Activated CD4-positive, alpha-beta T cell treated with anti-CD3 and anti-CD28 coated beads, Interleukin-2, amount 10 ng/mL, durations not matched to agents 7 days and 5 days (primary cell): ENCODE measurements at places on chromosomes 16 and 17. TPM values are rescaled to one million over a fixed set of nuclear protein-coding genes. Genes with fewer than 3 reads are reported as not detected.

Gene SCARF1
- total RNA-seq, result 0.87 TPM

Gene SALL1
- total RNA-seq, result not detected

Gene CNTNAP1
- total RNA-seq, result 0.81 TPM

Gene HEXIM1
- 30.5 TPM for total RNA-seq

Gene KRTAP2-3
- total RNA-seq, result not detected

GRCh38 chr16:11340710-11341109, 4.5 kb upstream of the RMI2 start:
- no peak overlapping the region for H3K4me3 ChIP-seq
- H3K4me1 ChIP-seq, result peaks cover 32% of the 10 kb centered on the region
- H3K27ac ChIP-seq, result no peak overlapping the region
- DNase-seq, result no peak
- no peaks in the 10 kb centered on the region for H3K27me3 ChIP-seq

GRCh38 chr17:9644910-9645751, at the start of gene USP43:
Gene USP43, plus strand, starts transcription at chr17:9645517. Its CDS starts 116 bp downstream, at chr17:9645633.
- H3K4me3 ChIP-seq, result peak within 1 kb of the TSS; percentile 65
- peaks cover 20% of the 10 kb centered on the region for H3K4me1 ChIP-seq
- peak within 1 kb of the TSS; percentile 52 for H3K27ac ChIP-seq
- peaks cover 53% of the 10 kb centered on the region for H3K27me3 ChIP-seq
- no peaks in the 10 kb centered on the region for H3K36me3 ChIP-seq
- peak; percentile 19 for DNase-seq

DNA sequence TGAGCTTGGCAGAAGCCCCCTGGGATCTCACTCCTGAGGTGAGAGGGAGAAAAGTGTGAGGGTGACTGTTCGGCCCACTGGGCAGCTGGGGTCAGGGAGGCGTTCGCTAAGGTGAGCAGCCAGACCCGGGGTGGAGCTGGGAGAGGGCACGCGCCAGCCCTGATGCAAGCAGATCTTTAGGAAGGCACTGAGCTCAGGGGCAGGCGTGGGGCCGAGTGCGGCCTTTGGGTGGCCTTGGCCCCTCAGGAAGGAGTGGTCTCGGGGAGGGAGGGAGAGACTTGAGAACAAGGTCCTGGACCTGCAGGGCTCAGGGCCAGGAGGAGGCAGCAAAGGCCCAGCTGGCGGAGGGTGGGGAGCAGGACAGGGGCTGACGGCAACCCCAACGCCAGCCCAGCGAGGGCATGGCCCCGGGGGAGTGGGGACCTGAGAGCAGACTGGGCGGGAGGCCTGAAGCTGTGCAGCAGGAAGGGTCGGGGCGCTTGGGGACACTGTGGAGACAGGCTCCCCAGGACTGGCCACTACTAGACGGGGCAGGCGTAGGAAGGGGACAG, 14.5 kb upstream of the WDR45B start:
- no peak overlapping the region for H3K4me3 ChIP-seq
- no peak for DNase-seq
- no peaks in the 10 kb centered on the region for H3K27me3 ChIP-seq
- no peaks in the 10 kb centered on the region for H3K4me1 ChIP-seq
- H3K27ac ChIP-seq, result no peak overlapping the region

DNA sequence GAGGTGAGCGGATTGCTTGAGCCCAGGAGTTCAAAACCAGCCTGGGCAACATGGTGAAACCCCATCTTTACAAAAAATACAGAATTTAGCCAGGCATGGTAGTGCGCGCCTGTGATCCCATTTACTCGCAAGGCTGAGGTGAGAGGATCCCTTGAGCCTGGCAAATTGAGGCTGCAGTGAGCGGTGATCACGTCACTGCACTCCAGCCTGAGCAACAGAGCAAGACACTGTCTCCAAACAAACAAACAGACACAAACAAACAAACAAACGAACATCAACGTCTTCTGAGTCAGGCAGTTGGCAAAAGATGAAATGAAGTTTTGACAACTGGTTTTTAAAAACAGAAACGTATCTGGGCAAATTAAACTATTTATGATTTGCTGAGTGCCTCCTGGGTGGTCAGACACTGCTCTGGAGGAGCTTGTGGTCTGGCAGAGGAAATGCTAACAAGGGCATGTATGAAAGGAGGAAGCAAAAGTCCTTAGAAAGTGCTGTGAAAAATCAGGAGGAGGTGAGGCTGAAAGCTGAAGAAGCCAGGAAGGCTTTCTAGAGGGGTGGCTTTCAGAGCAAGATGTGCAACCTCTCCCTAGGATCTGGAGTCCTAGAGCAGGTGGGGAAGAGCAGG, 10.2 kb upstream of the KRT20 start:
- H3K4me1 ChIP-seq, result no peaks in the 10 kb centered on the region
- H3K36me3 ChIP-seq, result no peaks in the 10 kb centered on the region
- no peak overlapping the region for H3K4me3 ChIP-seq
- H3K27me3 ChIP-seq, result peaks cover 20% of the 10 kb centered on the region

DNA sequence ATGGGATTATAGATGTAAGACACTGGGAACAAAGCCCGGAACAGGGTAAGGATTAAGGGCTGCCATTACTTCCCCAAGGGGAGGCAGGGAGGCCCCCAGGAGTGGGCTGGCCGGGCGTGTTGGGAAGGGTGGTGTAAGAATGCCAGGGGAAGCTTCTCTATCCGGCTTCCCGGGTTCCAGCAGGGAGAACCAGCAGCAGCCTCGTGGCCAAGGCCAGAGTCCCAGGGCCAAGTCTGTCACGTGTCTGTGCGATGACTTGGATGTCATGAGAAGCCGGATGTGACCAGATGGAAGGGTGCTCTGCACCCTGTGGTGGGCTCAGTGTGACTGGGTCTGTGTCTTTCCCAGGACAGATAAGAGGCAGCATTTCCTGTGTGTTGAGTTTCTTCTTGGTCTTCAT, 52.1 kb downstream of the SCNN1B start:
- H3K4me3 ChIP-seq, result no peak overlapping the region
- no peak overlapping the region for H3K27ac ChIP-seq
- H3K4me1 ChIP-seq, result no peaks in the 10 kb centered on the region
- no peaks in the 10 kb centered on the region for H3K27me3 ChIP-seq
- H3K36me3 ChIP-seq, result no peaks in the 10 kb centered on the region

- no peaks in the 10 kb centered on the region for H3K36me3 ChIP-seq
- DNase-seq, result no peak
- H3K4me1 ChIP-seq, result no peaks in the 10 kb centered on the region
- no peak overlapping the region for H3K27ac ChIP-seq
Observed at GRCh38 chr16:49341706-49342105, 31.9 kb upstream of the C16orf78 start.

DNA sequence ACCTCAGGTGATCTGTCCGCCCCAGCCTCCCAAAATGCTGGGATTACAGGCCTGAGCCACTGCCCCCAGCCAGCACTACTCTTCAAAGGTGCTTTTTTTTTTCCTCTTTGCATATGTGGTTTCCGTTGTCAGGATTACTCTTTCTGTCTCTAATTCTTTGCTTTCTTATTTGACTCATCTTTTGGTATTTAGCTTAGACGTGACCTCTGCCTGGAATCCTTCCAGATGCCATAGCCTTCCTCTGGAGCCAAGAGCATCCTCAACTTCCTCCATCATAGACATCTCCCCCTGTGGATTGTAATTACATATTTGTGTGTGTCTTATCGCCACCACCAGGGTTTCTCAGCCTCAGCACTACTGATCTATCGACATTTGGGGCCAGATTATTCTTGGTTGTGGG, 84.4 kb upstream of the XYLT1 start:
- H3K27ac ChIP-seq, result no peak overlapping the region
- no peak overlapping the region for H3K4me3 ChIP-seq
- peaks cover 2% of the 10 kb centered on the region for H3K4me1 ChIP-seq
- DNase-seq, result no peak
- H3K27me3 ChIP-seq, result peaks cover 7% of the 10 kb centered on the region

GRCh38 chr17:40637931-40638330, 9.7 kb downstream of the SMARCE1 start:
- H3K36me3 ChIP-seq, result peaks cover 65% of the 10 kb centered on the region
- no peaks in the 10 kb centered on the region for H3K27me3 ChIP-seq
- no peak overlapping the region for H3K27ac ChIP-seq
- no peak overlapping the region for H3K4me3 ChIP-seq

DNA sequence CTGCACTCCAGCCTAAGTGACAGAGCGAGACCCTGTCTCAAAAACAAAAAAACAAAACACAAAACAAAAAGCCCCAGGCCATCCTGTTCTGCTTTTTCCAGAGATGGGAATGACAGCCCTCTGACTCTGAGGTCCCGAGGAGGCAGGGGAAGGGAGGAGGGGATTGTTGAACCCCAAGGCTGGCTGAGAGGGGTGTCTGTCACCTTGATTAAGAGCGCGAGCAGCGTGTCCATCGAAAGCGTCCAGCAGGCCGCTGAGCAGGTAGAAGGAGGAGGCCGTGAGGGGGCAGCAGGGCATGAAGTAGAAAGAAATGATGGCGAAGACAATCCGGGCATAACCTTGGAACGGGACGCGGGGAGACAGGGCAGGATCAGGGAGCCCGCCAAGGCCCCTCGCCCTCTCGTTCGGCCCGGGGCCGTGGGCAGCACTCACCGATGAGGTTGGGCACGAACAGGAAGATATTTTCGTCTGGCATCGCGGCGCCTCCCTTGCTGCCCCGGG, 593 bp downstream of the CDIPT start:
- H3K4me3 ChIP-seq, result peak overlapping the region; percentile 98
- peak overlapping the region; percentile 100 for H3K27ac ChIP-seq
- H3K4me1 ChIP-seq, result peaks cover 29% of the 10 kb centered on the region
- no peaks in the 10 kb centered on the region for H3K27me3 ChIP-seq
- peak; percentile 22 for DNase-seq
- peaks cover 21% of the 10 kb centered on the region for H3K36me3 ChIP-seq

GRCh38 chr17:2532146-2532720, 20.5 kb upstream of the METTL16 start:
- no peaks in the 10 kb centered on the region for H3K36me3 ChIP-seq
- no peak overlapping the region for H3K27ac ChIP-seq
- H3K27me3 ChIP-seq, result no peaks in the 10 kb centered on the region
- DNase-seq, result no peak
- peaks cover 8% of the 10 kb centered on the region for H3K4me1 ChIP-seq
